Activated naive CD8-positive, alpha-beta T cell treated with anti-CD3 and anti-CD28 coated beads, Interleukin-2, amount 50 U/mL, for 24 hours (primary cell): ENCODE measurements at places on chromosomes 7 and 10.

- no peak for DNase-seq
Measured at GRCh38 chr10:93754761-93755160, 3.0 kb upstream of the LGI1 start.

- DNase-seq: no peak
Measured at GRCh38 chr7:106878748-106879439, 13.8 kb downstream of the PIK3CG start.

GRCh38 chr7:14023838-14024237 is 34.4 kb upstream of the ETV1 start:
- DNase-seq: no peak

- no peak for DNase-seq
Measured at GRCh38 chr10:30827531-30828120, 198.1 kb upstream of the LYZL2 start.

GRCh38 chr7:158710651-158711102 is 6.1 kb upstream of the NCAPG2 start:
- DNase-seq: no peak

DNA sequence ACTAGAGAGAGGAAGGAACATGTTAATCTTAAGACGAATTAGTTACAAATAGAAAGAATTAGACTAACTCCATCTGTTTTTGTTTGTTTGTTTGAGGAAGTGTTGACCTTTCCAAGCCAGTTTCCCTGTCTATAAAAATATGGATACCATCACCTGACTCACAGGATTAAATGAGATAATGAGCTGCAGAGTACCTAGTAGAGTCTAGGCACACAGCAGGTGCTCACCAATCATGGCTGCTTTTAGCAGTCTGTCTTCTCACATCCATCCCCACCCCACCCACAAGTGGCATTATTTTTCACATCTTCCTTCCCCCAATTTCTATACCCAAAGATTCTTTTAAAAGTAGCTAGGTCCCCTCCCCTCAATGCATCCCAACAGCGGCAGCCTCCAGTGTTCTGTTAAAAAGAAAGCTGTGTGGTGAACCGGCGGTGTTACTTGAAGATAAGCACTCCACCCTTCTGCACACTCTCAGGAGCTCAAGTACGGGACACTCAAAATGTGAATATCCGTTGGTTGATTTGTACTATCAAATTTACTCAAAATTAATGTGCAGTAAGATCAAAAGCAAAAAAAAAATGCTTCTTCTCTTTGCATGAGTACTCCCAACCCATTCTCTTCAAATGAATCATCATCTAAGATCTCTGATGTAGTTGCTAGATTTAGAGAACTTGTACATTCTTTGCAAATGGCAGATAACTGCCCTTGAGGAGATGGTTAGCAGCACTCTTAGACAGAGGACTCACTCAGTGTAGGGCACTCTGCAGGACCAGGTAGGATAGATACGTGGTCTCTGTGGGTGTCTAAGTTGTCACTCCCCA is 145.4 kb upstream of the ASAH2 start:
- DNase-seq: no peak

DNA sequence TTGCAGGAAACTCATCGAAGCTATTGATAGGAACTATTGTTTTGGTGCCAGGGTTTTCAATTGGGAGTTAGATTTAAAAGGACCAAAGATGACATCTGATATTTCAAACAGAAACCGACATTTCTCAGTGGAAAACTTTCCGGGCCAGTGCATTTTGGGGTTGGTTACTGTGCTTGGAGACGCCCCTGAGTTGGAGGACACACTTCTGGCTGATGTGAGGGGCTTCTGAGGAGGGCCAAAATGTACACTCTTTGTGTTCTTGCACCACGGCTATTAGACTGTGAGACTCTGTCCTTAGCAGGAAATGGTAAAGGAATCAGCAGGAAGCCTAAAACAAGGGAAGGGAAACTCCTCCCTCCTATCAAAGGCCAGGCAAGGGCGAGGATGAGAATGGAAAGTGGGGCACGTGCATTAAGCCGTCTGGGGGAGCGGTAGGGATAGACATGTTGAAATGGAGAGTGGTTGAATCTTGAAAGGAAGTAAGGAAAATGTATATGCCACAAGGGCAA is 1.8 kb upstream of the SRGN start:
- DNase-seq: no peak

DNA sequence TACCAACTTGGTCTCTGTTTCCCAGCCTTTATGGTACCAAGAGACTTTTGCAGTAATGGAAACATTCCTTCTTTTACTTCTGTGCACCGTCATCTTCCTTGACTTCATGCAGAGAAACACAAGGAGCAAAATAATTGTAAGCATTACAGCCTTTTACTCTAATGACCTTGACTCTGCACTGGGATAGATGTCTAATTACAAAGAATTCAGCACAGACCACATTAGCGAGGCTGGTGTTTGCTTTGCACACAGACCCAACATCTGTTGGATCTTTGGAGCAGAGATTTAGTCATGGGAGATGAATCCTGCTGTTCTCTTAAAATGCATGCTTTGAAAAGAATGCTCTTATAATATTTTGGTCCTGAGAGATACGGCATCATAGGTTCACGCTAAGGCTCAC is 261.6 kb downstream of the TWIST1 start:
- DNase-seq: no peak

GRCh38 chr7:93622036-93623033 is 47.8 kb upstream of the CALCR start:
- DNase-seq: no peak

DNA sequence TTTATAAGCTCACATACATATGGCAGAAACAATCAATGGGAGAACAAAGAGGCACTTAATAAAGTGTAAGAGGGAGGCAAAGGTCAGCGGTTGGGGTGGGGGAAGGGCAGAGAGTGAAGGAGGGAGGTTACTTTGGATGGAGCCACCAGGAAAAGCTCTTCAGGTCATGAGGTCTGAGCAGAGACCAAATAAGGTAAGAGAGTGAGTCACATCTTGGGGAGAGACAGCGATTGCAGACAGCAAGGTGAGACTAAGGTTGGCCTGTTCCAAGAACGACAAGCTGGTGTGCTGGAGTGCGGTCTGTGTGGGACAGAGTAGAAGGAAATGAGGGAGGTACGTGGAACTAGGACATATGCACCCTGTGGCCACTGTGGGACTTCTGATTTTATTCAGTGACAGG is 74.3 kb upstream of the TOMM7 start:
- DNase-seq: no peak

GRCh38 chr7:82567841-82568240 is 124.3 kb upstream of the CACNA2D1 start:
- DNase-seq: no peak

- no peak for DNase-seq
Measured at GRCh38 chr7:6520163-6520981, 30.9 kb downstream of the GRID2IP start.

GRCh38 chr10:68330852-68331454 is 911 bp upstream of the HNRNPH3 start:
- DNase-seq: no peak

DNA sequence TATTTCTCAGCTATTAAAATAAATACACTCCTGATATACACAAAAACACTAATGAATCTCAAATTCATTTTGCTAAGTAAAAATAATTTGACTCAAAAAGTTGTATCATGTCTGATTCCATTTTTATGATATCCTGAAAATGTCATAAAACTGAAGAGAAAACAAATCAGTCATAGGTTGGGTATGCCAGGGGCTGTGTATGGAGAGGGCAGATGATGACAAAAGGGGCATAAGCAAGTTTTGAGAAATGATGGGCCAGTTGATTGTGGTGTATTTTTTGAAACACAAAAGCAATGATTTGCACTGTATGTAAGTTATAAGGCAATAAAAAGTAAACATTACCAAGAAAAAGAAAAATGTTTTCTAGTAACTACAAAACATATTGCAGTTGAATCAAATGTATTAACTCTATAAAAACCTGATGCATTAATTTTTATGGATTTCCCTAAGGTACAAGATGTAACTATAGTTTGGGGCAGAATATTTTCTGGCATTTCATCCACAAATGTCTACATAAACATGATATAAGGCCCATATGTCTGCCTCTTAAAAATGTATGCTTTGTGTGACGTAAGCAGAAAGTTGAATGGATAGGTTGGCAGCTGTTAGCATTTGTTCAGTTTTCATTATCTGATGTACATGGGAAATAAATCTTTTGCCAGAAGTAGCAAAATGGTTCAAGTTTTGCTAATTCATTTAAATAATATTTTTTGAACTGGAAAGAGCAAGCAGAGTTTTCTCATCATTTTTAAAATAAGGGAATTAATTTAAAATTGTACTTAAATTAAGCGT is 35.1 kb upstream of the ING3 start:
- no peak for DNase-seq

DNA sequence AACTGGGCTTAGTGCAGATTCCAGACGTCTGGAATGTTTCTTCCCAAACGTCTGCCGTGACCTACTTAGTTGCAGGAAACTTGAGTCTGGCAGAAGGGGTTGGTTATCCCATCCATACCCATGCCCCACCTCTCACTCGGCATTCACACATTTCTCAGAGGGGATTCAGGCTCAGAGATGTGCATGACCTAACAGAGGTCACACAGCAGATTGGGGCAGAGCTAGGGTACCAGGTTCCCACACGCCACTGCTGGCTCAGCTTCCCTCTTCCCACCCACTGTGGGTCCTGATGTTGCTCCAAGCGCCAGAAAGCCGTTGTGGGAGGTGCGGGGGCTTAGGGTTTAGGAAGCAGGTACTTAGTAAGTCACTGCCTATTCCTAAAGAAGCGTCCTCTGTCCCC is 3.0 kb downstream of the UCMA start:
- DNase-seq: no peak

- no peak for DNase-seq
Measured at GRCh38 chr10:64365663-64366062, 844.5 kb downstream of the REEP3 start.

DNA sequence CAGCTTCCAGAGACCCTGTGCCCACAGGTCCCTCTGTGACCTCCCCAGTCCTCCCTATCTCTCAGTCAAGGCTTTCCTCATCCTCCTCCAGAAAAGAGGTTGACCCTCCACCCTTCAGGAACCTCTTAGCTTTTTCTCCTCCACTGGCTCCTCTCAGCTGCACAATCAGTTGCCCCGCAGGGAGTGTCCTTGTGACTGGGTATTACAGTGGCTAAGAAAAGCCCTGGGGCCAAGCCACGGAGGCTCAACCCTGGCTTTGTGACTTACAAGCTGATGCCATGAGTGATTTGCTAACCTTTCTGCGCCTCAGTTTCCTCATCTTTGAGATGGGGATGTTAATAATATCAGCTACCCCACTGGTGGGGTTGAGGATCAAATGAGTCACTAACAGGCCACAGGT is 66.4 kb upstream of the ZMIZ1 start:
- no peak for DNase-seq

DNA sequence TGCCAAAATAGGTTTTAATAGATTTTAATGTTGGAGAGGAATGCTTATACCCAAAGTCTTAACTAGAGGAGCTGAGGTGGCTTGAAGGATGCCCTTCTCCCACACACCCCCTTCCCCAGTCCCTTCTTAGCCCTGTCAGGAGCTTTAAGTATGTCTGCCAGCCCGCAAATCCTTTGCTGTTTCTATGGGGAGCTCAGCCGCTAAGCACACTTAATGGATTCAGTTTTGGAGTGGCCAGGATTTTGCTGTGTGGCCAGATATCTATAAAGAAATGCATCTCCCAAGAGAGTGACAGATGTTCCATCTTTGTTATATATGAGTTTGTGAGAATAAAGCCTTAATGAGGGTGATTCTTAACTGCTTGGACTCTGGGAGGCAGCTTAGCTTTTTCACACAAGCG is 152.9 kb upstream of the ZNF32 start:
- DNase-seq: no peak

DNA sequence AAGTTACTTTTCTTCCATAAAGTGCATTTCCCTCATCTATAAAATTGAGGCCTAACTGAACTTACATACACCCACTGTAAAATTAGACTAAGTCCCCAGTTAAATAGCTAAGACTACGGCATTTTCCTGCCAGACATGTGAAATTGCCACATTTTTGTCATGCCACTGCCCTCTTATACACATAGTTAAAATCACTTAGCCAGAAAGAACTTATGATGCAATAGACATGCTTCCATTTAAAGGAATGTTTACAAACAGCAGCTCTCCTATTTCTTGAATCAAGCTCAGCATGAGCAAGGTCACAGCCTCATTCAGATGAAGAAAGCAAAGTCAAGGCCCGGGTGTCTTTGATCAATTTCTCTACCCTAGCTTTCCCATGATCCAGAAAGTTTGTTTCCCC is 175.7 kb downstream of the LRRN3 start:
- DNase-seq: no peak

DNA sequence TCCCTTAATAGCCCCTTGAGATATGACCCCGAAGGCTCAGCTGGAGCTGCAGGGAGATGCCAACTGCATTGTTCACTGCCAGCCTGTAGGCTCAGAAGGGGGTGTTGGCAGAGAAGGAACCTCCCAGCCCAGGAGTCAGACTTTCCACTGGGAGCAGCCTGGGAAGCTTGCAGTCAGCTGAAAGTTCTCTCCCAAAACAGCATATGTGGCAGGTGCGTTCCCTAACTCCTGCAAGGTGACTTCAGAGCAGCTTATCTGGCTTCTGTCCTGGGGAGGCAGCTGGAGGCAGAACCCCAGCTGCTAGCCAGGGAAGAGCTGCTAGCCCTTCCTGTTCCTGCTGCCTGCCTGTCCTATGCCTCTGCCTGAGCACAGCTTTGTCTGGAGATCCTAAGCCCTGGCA is 8.1 kb downstream of the SFTPA2 start:
- DNase-seq: no peak

DNA sequence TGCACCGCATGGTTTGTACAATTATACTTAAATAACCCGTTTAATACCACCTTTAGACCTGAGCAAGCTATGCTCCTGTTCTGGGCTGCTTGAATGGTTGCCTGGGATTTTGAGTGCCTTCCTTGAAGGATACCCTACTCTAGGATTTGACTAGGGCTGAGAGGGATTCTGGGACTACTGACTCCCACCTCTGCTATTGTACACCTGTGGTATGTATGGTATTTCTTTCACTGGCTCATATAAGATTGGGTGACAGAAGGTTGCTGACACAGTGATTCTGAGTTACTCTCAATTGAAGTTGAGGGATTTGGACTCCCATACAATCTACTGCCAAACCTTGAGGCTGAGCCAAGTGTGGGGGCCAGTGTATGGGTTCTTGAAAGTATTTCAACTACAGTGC is 494.4 kb upstream of the SEMA3D start:
- DNase-seq: no peak

DNA sequence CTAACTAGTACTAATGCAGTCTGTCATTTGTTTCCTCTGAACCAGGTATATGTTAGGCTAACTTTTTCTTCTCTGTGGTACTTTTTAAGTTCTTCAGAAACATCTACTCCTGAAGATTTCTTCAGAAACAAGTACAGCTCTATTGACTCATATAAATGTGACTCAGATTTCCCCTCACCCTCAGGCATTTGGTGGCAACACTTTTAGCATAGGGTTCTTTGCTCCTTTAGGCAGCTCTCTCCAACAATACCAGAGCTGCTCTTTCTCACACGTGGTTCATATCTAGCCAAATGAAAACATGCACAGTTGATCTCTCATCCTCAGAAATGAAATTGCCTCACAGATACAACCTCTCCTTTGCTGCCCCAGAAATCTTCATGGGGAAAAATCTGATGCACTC is 939.8 kb downstream of the SORCS1 start:
- DNase-seq: no peak

GRCh38 chr10:91761721-91762120 is 36.5 kb upstream of the TNKS2 start:
- DNase-seq: no peak

GRCh38 chr7:127828843-127829500 is 177.0 kb downstream of the SND1 start:
- no peak for DNase-seq
